Choroid plexus epithelial cell (primary cell): ENCODE measurements at places on chromosomes 5 and 9.

DNA sequence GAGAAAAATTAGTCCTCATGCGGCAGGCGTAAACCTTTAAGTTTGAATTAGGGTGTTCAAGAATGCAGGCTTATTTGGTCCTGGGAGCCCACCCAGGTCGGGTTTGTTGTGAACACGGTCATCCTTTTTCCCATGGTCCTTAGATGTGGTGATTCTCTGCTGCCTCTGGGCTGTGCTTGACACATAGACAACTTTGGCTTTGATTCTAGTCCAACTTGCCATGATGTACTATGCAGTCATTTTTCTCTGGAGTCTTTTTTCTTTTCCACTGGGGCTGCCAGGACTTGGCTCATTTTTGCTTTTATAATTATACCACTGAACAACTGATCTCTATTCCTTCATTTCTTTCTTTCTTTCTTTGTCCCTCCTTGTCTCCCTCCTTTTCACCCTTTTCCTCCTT is 218.6 kb downstream of the SREK1 start:
- DNase-seq: no peak

DNA sequence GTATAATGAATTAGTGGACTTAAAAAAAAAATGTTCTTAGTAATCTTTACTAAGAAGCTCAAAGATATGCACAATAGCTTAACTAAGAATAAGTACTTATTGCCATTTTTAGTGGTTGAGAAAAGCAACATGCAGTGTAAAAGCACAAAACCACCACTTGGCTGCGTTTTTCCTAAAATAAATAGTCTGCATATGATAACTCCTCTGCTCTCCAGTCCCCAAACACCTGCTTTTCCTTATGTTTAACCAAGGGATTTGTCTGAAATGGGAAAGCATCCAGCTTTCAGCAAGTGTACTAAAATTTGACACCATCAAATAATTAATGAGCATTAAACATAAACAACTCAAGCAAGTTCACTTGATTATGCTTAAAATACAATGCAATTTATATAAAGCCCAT is 41.4 kb downstream of the PSIP1 start:
- DNase-seq: peak; percentile 25

DNA sequence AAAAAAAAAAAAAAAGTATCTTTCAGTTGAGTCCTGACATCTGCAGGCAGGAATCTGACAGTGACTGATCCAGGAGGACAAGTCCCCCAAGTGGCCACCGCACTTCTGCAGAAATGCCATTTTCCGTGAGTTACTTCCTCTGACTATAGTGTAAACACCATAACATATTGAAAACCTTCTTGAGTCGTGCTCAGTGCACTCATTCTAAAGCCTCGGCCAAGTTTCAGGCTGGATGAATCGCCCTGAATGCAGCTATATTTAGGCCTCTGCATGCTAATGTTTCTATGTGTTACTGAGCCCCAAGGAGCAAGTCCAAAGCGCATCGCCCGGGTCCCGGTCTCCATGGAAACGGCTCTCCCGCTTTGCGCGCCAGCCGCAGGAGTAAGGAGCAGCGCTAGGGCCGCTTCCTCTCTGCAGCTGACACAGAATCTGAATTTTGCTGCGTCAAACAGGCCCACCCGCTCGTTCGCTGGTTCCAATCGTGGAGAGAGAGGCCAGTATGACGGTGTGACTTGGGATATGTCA is 335.4 kb downstream of the MSX2 start:
- peak; percentile 2 for DNase-seq

DNA sequence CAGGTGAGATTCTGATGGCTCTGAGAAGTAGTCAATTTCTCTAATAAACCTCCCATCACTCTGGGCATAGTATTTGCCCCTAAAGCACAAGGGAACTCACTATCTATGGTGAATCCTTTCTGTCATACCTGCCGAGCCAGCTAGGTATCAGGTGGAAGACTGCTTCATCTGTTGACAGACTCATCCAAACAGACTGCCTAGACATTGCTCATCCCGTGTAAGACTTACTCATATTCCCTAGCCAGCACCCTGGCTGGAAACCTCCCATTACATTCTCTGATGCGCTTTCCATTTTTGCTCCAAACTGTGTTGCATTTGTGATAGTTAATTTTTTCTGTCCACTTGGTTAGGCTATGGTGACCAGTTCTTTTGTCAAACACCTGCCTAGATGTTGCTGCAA is 595.9 kb downstream of the DNAH5 start:
- DNase-seq: no peak

- peak; percentile 82 for DNase-seq
These were observed 10.2 kb upstream of the ATP6V0E1 start for GRCh38 chr5:172973127-172973916.

DNA sequence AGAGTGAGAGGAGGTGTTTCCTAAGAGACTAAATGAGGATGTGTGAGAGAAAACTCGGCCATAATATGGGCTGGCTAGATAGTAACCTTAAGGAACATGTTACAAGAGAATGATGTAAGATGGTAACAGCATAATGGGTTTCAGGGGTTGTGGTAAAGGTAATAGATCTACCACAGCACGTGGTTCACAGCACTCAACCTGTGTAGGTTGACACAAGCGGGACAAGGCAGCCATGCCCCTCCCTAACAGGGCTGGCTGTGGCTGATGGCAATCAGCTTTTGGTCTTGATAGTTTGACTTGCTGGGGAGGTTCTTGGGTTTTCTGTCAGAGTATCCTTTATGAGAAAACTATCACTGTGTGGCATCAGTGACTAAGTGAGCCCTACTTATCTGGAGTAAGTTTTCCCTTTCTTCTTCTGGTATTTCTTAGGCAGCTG is 138.6 kb downstream of the TRIO start:
- DNase-seq: no peak

DNA sequence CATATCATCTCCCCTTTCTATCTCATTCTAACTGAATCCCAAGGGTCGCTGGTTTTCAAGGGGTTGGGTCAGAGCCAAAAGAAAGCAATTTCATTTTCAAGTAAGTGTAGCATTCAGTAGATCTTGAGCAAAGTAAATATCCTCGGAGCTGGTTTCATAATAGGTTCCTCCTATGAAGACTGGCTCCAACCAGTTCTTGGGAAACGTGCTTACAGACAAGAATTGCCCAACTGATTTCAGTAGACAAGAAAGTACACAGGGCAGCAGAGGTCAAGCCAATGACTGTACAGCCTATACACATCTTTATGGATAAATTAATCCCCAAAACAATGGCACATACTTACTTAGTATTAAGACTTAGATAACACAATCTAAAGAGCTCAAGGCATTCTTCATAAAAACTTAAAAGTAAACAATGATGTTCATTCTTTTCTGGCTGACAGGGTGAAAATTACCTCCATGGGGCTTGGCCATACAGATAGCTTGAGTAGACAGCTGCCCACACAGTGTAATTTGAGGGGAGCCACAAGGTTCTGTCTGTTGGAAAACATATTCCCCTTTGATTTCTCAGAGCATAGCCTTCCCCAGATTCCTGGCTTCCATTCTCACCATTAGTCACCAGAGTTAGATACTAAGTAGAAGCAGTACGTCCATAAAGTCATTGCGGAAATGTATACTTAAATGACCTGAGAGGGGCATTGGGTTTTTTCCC is 163.9 kb downstream of the ARRDC3 start:
- peak; percentile 95 for DNase-seq

- peak; percentile 66 for DNase-seq
These were observed 28.8 kb downstream of the MLLT3 start for GRCh38 chr9:20593537-20593936.

GRCh38 chr5:146306838-146307237 is 31.8 kb upstream of the POU4F3 start:
- no peak for DNase-seq
